ENCODE measurements at places on chromosomes 5 and 9.

DNA sequence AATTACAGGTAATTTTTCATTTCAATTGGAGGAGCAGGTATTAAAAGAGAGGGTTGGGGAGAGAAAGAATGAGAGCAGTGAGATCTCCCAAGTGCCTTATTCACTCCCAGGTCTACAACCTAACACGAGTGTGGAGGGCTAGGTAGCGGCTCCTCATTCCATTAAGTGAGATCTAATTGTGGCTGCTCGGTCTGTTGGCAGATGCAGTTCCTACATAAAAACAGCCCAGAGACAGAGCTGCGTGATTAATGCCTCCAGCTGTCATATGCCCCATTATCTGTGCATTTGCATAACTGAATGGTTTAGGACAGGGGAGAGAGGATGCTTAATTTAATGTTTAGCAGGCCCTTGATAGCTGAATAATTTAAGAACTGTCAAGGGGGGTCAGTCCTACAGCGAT lies 100.5 kb downstream of the PSAT1 start:
- DNase-seq: no peak

- no peak for DNase-seq
Observed at GRCh38 chr5:131373265-131373664, 109.4 kb downstream of the CDC42SE2 start.

- DNase-seq: no peak
Observed at GRCh38 chr5:16774806-16775205, 158.0 kb upstream of the RETREG1 start.

- DNase-seq: no peak
Observed at GRCh38 chr5:179207470-179207869, 137.8 kb downstream of the ADAMTS2 start.

DNA sequence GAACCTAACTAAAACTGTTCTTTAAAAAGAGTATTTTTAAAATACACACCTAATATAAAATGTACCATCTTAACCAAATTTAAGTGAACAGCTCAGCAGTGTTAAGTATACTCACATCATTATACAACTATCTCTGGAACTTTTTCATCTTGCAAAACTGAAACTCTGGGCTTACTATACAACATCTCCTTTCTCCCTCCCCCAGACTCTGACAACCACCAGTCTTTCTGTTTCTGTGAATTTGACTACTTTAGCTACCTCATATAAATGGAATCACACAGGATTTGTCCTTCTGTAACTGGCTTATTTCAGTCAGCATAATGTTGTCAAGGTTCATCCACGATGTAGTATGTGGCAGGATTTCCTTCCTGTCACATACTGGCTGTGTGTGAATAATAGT lies 93.5 kb downstream of the FOXD1 start:
- no peak for DNase-seq

DNA sequence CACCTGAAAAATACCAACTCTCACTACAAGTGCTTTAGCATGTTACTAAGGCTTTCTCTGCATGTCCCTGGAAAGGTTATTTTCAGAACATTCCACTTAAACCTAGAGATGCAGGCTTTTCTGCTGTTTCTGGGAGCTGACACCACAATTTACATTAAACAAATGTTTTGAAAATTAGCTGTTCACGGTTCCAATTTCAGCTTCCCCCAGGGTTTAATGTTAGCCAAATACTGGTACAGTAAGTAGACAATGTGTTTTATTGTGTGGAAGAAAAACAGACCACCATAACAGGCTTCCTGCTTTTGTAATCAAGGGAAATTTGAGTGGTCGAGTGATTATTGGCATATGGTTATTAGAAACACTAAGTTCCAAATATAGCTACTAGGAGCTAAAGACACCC lies 32.0 kb downstream of the MACROH2A1 start:
- no peak for DNase-seq

GRCh38 chr5:132896685-132897084 lies 23.2 kb downstream of the LEAP2 start:
- DNase-seq: no peak

DNA sequence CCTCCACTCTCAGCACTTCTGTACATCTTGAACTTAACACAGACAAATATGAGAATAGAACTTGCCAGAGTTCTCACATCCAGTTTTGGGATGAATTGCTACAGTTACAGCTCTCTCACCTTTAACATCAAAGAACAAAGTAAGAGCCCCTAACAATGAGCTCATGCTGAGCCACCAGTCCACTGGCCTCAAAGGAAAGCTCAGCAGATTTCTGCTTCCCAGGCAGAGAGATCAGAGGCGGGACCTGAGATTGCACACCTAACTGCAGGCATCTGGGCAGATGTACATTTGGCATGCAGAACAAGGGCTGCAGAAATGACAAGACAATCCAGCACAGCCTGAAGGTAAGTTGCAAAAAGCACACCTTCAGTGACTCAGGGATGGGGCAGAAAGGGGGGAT lies 300.9 kb downstream of the MRPS30 start:
- no peak for DNase-seq

GRCh38 chr9:135677641-135678168 lies 14.6 kb downstream of the LCN9 start:
- DNase-seq: no peak

Data from naive B cell (primary cell).